Activated CD8-positive, alpha-beta memory T cell treated with anti-CD3 and anti-CD28 coated beads, Interleukin-2, amount 50 U/mL, for 48 hours (primary cell): ENCODE measurements at places on chromosomes 13 and 19.
A peak's percentile ranks its signal among the peaks of the same experiment; 100 is the strongest.

GRCh38 chr19:37691881-37692504 is 27.6 kb downstream of the ZNF607 start:
- DNase-seq: peak; percentile 86

DNA sequence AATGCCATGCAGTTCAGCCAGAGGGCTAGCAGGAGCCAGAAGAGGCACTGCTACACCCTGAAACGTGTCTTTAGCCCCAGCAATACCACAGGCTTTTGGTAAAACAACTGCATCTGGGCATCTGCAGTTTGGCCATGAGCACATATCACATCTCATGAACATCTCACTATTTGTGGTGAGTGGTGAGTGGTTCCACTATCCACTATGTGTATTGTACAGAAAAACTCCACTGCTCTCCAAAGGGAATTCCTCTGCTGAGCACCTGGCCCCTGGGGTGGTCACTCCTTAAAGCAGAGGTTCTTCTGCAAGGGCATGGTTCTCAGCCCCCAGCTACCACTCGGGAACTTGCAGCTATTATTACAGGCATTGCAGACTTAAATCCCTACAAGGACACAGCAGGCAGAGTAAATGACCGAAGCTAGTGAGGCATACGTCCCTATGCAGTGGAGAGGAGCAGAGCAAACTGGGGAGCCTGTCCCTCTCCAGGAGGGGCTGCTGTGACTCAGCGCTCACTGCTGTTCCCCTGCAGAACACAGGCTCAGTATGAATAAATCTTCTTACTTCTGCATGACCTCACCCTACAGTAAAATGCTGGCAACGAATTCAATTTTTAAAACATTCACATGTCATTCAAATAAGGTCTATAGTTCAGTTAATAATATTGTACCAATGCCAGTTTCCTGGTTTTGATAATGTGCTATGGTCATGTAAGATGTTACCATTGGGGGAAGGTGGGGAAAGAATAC is 332.4 kb upstream of the ZNF507 start:
- DNase-seq: no peak

- no peak for DNase-seq
Measured at GRCh38 chr19:31066385-31066784, 282.9 kb downstream of the TSHZ3 start.

DNA sequence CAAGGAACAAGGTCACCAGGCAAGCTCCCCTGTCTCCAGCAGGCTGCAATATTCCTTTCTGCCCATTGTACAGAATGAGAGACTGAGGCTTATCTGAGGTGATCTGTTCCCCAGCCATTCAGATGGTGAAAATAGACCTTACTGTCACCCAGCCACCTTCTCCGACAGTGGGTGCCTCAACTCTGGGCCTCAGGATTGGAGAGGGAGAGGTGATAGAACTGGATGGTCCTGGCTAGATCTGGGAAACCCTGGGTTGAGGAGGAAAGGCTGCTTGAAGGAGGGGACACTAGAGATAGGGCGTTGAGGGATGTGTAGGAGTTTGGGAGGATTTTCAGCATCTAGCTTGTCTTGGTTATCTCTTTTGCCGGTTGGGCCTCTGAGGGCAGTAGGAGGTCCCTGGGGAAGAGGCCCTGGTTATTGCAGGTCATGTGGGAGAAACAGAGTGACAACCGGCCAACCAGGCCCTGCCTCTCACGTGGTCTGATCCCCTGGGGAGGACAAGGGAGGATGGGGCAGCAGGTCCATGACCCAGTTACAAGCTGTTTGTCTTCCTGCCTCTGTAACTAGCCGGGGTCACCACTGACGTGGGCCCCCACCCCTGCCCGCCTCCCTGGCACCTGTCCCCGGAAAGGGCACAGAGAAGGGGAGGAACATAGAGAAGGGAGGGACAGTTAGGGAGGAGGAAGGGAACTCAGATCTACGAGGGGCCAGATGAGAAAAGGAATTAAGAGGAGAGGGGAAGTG is 8.2 kb downstream of the NFIC start:
- no peak for DNase-seq

GRCh38 chr13:45350152-45350551 is 9.2 kb upstream of the TPT1 start:
- DNase-seq: no peak

DNA sequence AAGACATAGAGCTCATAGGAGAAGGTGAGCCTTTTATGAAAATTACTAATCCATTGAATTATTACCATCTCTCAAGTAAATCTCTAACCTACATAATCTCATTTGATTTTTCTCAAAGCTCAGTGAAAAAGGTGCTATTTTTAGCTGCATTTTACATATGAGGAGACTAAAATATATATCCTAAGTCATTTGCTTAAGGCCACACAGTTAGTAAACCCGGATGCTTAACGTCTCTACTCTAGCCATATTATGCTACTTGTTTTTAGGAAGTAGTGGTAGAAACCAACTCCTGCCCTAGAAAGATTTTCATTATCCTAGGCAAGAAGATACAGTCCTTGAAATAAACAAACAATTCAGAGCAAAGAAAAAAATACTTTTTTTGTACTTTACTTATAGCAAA is 108.9 kb downstream of the RBM26 start:
- DNase-seq: no peak

- DNase-seq: no peak
Measured at GRCh38 chr19:10478476-10478875, 24.7 kb downstream of the KEAP1 start.

GRCh38 chr13:106599875-106600797 is 32.2 kb upstream of the ARGLU1 start:
- DNase-seq: no peak

GRCh38 chr13:26971990-26972887 is 199.4 kb downstream of the USP12 start:
- DNase-seq: peak; percentile 57

GRCh38 chr19:54572696-54573311 is 786 bp upstream of the LILRA2 start:
- no peak for DNase-seq

- DNase-seq: no peak
Measured at GRCh38 chr19:36110487-36111199, at the start of gene OVOL3. TSS of gene OVOL3 (plus strand) at chr19:36111143. CDS start at chr19:36111203, 60 bp downstream.

DNA sequence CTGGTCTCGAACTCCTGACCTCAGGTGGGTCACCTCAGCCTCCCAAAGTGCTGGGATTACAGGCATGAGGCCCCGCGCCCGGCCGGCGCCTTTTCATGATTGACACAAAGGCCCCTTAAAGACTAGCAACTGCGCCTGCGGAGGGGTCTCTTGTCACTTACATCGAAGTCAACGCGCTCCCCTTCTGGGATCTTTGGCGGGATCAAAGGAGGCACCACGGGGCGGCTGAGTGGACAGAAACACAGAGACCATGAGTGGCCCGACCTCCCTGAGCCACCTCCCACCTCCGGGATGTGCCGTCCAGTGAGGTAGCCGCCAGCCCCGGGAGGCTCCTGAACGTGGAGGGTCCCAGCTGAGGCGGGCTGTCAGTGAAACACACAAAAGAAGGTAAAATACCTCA is 7.3 kb downstream of the TNNT1 start:
- no peak for DNase-seq

DNA sequence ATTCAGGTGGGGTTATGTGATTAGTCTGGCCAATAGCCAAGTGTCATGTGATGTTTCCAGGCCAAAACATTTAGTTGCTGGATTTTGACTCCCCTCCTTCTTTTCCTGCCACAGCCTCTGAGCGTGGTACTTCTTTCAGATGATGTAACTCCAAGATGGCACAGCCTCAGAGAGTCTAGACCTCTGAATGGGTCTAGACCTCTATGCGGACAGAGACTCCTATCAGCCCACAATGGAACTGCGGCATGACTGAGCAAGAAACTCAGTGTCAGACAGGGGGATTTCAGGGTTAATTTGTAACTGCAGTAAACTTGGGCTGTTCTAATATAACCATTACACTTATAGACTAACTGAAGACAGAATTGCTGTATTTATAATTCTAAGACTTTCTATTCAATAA is 42.6 kb upstream of the ZDHHC20 start:
- DNase-seq: no peak

DNA sequence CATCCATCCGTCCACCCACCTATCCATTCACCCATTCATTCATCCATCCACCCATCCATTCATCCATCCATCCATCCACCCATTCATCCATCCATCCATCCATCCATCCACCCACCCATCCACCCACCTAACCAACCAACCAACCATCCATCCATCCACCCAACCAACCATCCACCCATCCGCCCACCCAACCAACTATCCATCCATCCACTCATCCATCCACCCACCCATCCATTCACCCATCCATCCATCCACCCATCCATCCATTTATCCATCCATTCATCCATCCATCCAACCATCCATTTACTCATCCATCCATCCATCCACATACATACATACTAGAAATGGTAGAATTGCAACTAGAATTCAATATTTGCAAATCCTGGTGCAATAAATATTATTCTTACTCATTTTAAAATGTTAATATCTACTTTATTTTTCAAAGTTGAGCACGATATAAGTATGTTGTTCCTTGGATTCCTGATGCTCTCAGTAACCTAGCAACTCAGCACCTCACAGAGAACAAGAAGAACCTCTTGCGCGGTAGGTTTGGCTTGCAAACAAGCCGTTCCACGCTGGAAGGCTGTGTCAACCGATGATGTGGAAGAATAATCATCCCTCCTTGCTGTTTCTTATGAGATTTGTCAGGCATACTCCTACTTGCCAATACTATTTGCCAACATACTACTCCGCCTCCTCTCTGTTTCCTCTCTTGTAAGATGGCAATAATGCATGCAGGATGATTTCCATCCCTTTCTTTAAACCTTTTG is 111.7 kb downstream of the GNG7 start:
- no peak for DNase-seq

GRCh38 chr13:114310956-114311355 is 3.3 kb upstream of the CHAMP1 start:
- DNase-seq: no peak

DNA sequence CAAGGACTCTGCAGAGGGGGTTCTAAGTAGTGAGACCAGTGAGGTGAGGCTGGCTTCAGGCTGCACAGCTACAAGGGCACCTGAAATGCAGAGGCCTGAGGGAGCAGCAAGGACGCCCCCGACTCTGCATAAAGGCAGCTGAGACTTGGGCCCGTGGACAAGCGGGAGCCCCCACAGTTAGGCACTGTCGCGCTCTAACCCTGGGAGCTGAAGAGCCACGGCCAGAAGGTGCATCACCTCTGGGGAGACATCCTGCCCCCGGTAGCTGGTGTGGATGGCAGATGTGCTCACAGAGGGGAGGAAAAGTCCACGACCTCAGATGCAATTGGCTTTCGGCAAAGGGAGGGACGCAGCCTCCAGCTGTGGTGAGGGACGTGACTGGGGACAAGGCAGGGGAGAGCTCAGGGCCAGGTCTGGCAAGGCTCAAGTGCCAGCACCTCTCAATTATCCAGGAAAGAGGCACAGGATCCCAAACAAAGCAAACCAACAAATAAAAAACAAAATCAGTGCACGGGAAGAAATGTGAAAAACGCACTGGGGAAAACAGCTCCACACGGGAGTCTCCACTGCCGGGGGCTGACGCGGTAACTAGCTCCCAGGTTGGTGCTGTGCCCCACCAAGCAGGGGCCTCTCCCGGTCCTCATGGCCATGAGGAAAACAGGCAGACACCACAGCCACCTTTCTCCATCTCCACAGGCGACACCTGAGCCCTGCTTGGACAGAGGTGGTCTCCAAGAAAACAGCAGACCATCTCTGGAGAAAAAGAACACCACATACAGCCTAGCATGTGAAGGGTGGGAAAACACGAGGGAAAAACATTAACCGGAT is 23.0 kb upstream of the PLPP2 start:
- no peak for DNase-seq

- DNase-seq: no peak
Measured at GRCh38 chr13:100560498-100561157, 28.0 kb downstream of the GGACT start.

GRCh38 chr13:59793107-59793506 is 370.6 kb downstream of the DIAPH3 start:
- no peak for DNase-seq

DNA sequence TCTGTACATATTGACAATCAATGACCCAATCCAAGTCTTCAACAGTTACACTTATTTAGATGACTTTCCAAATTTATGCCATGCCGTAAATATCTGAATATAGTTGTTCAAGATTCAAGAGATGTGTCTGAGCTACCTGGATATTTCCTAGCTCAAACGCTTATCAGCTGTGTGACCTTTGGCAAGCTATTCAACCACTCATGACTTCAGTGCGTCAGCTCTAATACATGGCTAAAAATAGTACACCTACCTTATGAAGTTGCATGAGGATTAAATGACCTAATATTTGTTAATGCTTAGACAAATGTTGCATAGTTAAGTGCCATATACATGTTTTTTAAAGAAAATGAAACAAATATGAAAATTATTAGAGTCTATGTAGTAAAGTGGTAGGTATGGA is 704.1 kb downstream of the OLFM4 start:
- no peak for DNase-seq

DNA sequence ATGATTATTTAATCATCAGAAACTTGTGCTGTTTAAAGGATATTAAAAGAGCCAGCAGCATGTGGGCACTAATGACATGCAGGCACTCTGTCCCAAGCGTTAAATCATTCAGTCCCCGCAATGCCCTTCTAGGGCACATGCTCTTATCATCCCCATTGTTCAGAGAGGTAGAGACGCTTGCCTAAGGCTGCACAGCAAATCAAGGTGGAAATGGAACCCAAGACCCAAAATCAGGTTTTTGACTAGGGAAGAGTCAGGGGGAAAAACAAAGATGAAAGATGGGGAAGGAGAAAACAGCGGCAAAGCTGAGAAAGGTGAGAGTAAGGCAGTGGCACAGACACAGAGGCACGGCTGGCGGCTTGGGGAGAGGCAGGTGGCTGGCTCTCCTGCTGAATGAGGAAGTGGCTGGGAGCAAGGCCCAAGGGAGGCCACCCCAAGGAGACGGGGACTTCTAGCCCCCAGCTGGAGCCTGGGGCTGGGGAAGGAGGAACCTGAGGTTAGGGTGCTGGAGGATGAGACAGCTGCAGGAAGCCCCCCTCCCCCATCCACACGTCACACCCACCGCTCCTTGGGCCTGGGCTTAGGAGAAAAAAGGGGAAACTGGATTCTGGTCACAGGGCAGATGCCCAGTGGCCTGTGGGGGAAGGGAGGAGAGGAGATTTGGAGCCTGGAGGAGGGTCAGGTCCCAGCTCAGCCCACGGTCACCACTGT is 1.0 kb upstream of the TYROBP start:
- no peak for DNase-seq

GRCh38 chr13:113978741-113979481 is 5.0 kb upstream of the C13orf46 start:
- DNase-seq: no peak
